ENCODE measurements at places on chromosomes 5 and 9.

DNA sequence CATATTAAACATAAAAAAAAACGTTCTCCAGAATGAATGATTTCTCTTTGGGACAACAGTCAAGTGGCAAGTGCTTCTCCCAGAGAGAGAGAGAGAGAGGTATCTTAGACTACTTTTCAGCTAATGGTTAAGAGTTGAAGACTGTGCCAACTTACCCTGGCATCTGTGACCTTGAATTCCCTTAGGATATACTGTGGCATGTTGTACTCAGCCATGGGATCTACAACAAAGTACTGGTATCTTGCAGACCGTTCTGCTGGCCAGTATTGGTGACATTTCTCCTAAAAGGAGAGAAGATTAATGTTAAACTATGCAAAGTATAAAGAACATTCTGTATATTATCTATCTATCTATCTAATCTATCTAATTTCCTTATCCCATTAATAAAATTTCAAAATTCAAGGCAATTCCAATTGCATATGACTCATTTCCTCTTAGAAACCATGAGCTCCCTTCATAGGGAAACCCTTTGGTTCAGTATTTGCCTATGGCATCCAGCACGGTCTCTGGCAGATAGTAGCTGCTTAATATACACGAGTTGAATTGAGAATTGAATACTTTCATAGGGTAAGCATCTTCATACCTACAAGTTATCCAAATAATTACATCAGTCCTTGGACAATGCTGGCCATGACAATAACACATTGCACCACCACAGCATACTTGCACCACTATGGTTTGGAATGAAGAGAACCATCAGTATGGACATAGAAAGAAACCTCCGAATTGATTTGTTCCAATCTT lies 539.4 kb upstream of the DMAC1 start:
- no peak for DNase-seq

- DNase-seq: no peak
Measured at GRCh38 chr9:130627896-130628792, 36.2 kb upstream of the PRDM12 start.

GRCh38 chr5:72018143-72018803 lies 89.0 kb upstream of the MAP1B start:
- DNase-seq: peak; percentile 30

GRCh38 chr5:109640976-109641375 lies 48.8 kb upstream of the MAN2A1 start:
- no peak for DNase-seq

DNA sequence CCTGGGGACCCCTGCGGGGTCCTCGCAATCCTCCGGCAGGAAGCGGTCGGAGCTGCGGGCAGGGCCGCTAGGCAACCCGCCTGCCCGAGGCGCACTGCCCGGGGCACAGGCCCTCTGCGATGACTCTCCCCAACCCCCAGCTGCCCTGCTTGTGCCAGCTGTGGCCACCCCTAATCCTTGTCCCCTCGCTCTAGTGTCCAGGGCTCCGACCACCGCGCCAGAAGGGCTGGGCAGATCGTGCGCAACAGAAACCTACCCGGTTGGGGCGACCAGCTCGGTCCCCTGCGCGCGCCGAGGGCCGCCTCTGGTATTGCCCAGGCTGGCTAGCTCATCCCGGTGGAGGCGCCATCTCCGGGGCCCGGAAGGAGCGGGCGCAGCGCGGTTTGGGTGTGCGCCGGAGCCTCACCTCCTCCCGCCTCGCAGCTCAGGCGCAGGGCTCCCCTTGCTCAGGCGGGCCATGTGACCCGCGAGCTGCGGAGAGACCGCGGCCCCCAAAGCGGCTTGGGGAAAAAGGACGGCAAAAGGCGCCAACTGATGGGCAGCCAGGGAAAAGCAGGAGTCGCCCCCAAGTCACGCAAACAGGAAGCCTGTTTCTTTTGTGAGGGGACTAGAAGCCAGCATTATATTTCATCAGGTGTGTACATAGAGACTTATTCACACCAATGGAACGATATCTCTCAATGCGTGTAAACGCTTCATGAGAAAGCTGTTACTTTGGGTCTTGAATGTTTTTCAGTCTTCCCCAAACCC lies 46.8 kb upstream of the RNF20 start:
- DNase-seq: no peak

DNA sequence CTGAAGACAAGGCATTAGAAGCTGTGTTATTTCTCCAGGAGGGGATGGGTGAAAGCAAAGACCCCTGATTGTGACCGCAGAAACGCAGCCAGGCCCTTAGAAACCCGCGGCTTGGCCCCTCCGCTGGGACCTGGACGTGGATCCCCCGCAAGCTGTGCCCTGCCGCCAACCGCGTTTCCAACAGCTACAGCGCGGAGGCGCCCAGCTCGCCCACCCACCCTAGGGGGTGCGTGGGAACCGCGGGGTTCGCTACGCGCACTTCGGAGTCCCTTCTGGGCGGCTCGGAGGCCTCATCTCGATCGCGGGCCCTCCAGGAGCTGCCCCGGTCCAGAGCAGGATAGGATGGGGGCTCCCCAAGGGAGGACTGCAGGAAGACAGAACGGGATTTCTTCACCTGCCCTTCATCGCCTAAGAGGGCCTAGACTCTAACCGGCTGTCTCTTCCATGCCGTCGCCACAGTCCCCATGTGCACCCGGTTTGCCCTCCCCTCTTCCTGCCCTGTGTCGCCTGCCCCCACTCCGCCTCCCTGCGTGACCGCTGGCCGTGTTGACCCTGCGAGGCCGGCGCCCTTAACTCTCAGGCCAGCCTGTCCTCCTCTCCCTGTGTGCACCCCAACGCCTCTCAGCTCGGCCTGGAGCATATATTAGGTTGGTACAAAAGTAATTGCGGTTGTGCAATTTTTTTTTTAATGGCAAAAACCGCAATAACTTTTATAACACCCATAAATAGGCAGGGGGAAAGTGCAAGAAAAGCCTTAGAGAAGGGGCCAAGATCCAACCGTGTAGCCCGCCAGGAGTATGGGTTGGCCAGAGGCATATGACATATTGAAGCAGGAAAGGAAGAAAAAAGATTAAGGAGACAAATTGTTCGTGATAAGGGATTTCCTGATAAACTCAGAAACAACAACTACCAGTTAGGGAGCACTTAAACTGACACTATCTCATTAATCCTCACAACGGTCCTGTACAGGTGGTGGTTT lies 68.1 kb upstream of the FREM1 start:
- DNase-seq: no peak

- no peak for DNase-seq
Measured at GRCh38 chr5:345404-346195, 24.1 kb downstream of the AHRR start.

GRCh38 chr5:97135868-97136267 lies 6.5 kb downstream of the LIX1 start:
- no peak for DNase-seq

- DNase-seq: no peak
Measured at GRCh38 chr9:34510497-34511468, 12.0 kb downstream of the ENHO start.

- DNase-seq: no peak
Measured at GRCh38 chr9:30382271-30382670, 2002.2 kb upstream of the ACO1 start.

DNA sequence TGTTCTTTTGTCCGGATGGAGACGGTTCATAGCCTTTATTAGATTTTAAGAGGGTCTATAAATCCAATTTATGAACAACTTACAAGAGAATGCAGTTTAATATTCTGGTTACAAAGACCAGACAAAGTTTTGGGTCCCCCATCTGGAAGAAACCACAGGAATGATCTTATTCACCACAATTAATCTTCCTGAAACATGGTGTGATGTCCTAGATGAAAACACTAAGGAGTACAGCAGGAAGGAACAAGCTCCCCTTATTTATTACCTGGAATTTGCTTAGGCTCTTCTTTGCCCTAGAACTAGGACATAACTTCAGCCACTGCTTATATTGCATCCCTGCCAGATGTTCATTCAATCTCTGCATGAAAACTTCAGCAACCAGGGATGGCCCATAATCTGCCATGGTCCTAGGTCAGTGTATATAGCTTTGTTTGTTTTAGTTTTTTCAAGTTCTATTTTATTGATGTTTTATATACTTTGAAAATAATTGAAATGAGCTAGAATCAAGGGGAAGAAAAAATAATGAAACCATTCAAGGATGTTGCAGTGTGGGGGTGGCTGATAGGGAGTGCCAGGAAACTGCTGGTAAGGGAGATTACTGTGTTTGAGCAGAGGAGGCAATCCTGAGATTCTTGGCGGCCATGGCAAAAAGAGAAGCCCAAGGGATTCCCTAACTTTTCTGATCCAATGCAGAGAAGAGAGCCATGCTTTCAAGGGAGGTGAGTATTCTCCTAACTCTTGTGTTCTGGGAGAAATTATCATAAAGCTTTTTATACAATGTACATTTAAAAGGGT lies 16.8 kb downstream of the TXNDC8 start:
- DNase-seq: no peak

GRCh38 chr5:133944263-133945185 lies 23.9 kb downstream of the C5orf15 start:
- DNase-seq: peak; percentile 11

- DNase-seq: no peak
Measured at GRCh38 chr5:10111571-10111970, 138.1 kb downstream of the ATPSCKMT start.

DNA sequence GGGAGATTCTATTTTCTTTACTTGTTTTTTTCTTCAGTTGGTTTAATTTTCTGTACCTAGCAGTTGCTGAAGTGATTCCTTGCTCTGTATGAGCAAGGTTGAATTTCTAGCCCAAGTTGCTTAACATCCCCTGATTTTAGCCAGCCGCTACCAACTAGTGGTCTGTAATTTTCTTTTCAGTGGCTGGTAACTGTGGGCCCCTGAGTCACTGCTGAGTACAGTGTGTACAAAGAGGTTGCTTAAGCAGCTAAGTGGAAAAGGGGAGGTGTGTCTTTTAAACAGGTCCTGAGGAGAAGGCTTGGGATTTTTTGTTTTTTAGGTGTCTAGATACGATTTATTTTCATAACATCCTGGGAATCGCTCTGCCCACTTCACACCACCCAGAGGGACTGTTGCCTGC lies 254.7 kb downstream of the NR3C1 start:
- DNase-seq: no peak

DNA sequence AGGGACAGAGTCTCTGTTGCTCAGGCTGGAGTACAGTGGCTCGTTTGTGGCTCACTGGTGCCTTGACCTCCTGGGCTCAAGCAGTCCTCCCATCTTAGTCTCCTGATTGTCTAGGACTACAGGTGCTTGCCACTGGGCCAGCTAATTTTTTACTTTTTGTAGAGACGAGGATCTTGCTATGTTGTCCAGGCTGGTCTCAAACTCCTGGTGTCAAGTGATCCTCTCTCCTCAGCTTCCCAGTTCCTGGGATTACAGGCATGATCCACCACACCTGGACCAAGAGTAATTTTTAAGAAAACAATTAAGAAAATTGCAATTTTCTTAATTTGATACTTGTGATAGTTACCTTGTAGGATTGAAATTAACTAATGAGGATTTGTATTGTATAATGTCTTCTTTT lies 73.9 kb downstream of the GPBP1 start:
- no peak for DNase-seq

GRCh38 chr9:114273461-114273881 lies 49.4 kb upstream of the ORM1 start:
- no peak for DNase-seq

GRCh38 chr5:39284552-39284951 lies 65.2 kb upstream of the FYB1 start:
- no peak for DNase-seq

- DNase-seq: no peak
Measured at GRCh38 chr9:137797206-137798120, 80.1 kb upstream of the CACNA1B start.

DNA sequence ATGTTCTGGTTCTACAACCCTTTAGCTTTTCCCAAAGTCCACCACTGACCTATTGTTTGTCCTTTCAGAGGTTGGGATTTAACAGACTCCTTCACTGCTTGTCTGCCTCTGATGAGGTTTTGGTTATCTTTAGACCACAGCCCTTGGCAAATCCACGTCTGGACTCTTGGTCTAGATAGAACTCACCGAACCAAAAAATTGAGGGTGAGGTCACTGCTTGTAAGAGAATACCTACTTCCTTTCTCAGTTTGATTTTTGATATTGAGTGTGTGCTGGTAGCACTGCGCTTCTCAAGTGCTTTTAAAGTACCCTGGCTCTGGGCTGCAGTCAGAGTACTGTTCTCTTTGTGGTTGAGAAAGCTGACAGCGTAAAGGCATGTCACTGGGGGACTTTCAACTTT lies 61.7 kb downstream of the JMY start:
- no peak for DNase-seq

GRCh38 chr9:86983249-86983619 lies 35.9 kb upstream of the GAS1 start:
- DNase-seq: no peak

DNA sequence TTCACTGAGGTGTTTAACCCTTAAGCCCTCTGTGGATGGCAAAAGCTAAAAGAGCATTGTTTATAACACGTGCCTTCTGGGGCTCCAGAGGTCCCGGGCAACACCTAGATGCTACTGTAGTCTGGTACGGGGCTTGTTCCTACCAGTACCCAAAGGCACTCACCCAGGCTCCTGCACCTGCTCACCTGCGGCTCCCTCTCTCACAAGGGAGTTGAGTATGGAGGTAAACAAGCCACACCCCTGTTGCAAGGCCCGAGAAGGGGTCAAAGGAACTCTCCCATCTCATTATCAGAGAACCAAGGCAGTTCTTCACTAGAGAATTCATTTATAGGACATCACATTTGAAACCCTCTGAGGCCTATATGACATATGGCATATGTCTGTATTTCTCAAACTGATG lies 53.4 kb upstream of the IL6ST start:
- DNase-seq: no peak

DNA sequence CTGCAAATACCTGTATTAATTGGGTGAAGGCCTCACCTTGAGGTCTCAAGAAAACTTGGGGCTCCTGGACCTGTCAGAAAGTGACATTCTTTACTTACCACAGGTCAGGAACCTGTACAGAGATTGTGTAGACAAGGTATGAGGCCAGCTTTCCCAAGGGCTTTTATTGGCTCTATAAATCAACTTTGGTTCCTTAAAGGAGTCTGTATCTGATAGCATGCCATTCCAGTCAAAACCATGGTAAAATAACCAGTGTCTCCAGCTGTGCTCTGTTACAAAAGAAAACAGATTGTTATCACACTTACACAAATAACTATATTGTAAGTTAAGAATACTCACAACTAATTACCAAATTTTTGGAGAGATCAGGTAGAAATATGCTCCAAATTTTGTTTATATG lies 64.5 kb downstream of the COL15A1 start:
- DNase-seq: no peak

DNA sequence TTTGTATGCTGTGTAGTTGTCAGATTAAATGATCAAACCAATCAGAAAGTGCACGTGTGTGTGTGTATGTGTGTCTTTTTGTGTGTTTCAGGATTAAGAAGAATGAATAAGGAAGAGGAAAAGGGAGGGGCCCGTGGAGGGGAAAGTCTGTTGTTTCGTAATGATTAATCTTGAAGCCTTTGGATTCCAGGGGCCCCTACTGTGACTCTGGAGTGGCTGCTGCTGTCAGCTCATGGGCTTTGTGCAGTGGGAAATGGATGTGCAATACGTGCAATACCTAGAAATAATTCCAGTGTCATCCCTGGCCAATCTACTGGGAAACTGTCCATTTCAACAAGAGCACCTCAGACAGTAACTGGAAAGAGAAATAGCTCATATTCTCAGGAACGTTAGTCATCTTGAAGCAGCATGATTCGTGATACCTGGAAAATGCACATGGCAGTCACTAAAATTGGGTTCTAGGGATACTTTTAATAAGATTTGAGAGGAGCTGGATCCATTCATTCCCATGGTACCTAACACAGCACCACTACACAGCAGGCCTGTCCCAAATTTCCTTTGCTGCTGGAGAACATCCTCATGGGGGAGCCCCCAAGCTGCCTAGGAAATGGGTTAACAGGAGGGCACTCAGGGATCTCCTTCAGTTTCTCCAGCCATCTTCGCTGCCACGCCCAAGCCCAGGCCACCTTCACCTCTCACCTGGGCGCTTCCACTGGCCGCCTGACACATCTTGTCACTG lies 186.3 kb downstream of the NR3C1 start:
- no peak for DNase-seq
